ENCODE measurements at places on chromosomes 11 and 22.

GRCh38 chr22:30305906-30306626 lies 16.8 kb upstream of the CASTOR1 start:
- DNase-seq = no peak

DNA sequence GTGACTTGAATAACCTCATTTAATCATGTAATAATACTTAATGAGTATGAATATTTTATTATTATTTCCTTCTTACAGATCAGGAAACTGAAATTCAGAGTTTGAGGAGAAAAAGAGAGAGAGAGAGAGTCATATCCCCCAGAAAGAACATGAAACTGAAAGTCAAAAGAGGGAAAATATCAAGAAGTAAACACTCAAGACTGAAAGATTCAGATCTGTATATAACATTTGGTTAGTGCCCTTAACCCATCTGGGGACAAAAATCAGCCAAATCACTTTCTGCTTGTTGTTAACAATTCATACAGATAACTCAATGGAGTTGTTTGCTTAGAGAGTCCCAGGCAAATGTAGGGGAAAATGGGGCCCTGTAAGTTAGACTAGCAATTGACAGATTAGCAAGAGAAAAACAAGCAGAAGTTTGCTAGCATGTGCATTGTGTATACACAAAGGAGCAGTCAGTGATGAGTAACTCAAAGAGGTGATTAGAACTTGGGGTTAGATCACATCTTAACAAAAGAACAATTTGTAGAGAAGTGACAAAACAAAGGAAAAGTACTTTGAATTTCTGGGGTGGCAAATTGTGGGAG lies 25.9 kb upstream of the MMP13 start:
- no peak for DNase-seq

DNA sequence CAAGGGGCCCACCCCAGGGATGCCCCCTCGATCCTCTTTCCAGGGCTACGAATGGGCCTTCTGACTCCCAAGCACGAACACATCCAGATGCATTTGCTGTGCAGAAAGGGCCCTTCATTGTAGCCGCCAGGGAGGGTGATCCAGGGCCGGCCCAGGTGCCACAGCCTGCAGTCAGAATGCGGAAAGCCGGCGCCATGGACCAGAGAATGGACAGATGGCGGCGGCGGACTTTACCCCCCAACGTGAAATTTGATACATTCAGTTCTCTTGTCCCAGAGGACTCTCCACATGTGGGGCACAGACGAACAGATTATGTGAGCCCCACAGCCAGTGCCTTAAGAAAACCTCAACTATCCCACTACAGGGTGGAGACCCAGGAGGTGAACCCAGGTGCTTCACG lies 87.2 kb downstream of the KIAA1671 start:
- DNase-seq = no peak

DNA sequence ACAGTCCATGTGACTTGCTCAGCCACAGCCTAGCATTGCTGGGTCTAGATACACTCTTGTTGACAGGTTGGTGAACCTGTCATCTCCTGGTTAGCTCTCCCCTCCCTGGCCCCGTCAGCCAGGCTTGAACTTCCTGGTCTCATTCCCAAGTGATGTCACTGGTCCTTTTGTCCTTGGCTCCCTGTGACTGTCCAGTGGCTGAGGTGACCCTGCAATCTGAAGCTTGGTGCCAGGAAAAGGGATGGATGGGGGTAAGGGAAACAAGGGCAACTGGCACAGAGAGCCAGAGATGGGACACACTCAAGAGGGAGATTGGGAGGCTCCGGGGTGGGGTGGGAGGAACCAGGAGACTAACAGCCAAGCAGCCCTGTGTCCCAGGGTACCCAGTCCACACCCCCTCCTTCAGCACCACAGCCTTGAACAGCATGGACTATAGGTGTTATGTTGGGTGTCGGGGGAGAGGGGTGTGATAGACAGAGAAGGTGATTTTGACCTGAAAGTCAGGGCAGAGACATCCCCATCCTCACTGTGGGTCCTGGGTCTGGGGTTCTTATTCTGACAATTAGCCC lies 63.8 kb upstream of the THY1 start:
- DNase-seq = no peak

GRCh38 chr22:36907253-36908195 lies 5.9 kb upstream of the CSF2RB start:
- DNase-seq = no peak

DNA sequence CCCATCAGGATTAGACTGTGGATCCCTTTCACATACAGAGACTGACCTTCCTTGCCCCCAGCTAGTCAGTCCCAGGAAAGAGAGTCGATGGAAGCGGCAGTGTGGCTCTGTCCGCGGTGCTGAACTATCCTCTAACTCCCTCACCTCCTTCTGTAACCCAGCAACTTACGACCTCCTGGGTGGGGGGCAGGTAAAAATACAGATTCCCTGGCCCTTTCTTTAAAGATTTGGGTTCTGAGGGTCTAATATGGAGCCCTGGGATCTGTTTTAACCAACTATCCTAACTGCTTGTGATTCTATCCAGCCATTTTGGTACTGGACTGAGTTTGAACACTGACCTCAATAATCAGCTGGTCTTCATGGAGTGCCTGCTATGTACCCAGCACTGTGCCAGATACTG lies 23.2 kb downstream of the MFNG start:
- DNase-seq = no peak

DNA sequence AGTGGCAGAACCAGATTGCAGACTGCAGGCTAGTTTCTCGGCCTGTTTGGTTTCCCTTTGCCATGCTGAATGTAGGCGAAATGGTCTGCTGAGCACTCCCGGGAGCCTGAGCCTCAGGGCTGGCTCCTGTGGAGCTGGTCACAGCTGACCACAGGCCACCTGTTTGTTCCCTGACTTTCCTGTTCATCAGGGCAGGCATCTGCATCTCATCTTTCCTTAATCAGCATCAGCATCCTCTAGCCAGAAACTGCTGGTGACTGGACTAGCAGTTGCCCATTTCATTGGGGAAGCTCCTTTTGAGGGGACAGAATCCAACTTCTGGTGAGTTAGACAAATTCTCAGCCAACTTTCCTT lies 20.2 kb upstream of the C11orf96 start:
- no peak for DNase-seq

- DNase-seq = no peak
These were observed 69.7 kb downstream of the ETS1 start for GRCh38 chr11:128517451-128518230.

DNA sequence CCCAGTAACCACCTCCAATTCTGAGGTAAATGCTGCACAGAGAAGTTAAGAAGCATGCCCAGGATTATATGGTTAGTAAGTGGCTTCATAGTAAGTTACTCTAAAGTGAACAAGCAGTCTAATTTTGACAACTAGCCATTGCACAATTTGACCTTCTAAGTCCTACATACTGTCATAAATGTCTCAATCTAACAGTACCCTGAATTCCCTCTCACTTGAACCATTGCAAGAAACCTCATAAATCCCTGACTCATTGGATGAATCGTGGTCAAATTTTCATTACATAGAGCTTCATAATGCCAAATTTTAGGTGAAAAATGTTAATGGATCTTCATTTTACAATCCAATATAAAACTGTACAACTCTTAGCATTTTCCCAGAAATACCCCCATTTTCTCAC lies 217.3 kb upstream of the GRIA4 start:
- no peak for DNase-seq

DNA sequence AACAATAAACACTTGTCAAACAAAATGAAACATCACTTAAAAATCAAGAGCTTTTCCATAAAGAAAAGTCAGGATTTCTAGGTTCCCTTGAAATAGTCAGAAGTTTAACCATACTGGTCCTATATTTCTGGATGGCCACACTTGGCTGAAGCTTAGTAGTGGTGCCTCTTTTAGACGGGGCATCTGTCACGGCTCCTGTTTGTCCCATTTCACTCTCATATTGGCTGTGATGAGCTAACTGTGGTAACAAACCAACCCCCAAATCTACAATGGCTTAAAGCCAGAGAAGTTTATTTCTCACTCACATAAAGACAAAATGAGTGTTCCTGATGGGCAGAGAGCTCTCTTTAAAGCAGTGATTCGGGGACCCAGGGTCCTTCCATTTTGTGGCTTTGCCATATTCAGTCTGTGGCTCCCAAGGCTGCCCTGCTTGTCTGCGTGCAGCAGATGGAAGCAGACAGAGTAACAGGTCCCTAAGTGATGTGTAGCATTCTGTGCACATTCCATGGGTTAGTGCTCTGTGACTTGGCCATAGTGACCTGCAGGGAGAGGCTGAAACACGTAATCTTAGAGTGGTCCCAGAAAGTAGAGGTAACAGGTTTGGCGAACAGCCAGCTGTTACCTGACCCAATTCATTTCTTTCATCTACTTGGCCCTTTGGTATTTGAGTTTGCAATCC lies 137.4 kb downstream of the HIPK3 start:
- DNase-seq = no peak

Data from activated T-cell treated with anti-CD3 and anti-CD28 coated beads for 48 hours (primary cell).